HuH-7 (cell line): ENCODE measurements at places on chromosomes 16 and 17.

DNA sequence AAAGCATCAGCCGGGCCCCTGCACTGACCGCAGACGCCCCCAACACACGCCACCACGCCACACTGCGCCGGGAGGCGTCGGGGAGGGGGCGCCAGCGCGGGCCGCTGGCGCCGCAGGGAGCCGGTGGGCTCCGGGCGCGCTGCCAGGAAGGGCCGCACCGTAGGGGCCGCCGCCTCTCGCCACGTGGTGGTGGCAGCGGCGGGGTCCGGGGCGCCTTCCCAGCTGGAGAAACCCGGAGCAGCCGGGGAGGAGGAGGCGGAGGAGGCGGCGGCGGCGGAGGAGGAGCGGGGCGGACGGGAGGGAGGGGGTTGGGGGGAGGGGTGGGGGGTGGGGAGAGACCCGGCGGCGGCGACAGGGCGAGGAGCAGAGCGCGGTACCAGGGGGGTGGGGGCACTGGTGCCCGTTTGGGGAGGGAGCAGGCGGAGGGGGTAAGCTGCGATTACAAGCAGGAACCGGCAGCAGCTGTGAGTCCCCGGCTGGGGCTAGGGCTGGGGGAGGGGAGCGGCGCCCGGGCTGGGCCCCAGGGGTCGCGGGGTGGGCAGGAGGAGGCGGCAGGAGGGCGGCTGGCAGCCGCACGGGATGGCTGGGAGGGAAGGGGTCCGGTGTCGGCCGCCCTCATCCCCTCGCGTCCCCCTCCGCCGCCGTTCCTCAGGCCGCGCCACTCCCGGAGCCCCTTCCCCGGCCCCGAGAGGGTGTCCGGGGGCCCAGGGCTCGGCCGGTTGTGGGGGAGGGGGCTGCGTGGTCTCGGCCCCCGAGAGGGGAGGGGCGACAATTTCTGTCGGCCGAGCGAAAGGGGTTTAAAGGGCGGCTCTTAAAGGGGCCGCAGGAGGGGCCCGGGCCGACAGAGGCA, at the start of gene TBKBP1:
TSS of gene TBKBP1 (plus strand) at position 431 of the 850 bp plus-strand sequence. CDS start 1,952 bp downstream, outside the sequence.
- peak; percentile 79 for DNase-seq

- no peak for DNase-seq
Measured at GRCh38 chr17:8708025-8708461, 36.6 kb downstream of the CCDC42 start.

GRCh38 chr16:23578101-23578830, 17.9 kb downstream of the NDUFAB1 start:
- no peak for DNase-seq

DNA sequence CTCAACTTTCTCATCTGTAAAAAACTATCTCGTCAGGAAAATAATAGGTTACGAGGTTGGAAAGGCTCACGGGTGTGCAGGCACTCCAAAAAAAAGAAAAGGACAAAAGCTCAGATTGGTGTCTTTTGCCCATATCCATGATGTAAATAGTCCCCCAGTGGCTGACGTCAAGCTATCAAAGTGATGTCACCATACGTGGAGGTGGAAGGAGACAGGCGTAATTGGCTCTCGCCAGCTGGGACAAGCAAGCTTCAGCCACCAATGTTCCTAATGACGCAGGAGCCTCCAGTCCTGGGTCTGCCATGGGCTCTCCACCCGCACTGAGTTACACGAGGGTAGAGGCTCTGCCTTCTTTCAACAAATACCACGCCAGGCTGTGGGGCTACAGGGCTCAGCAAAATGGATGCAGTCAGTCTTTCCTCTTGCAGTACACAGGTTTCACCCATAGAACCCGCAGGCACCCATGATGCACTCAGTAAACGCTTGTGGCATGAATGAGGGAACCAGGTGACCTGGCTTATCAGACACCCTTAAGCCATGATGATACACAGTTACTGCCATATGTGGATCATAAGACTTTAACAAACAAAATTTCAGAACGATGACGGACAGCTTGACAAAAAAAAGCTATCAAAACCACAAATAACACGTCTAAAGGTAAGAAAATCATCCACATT, 50.5 kb downstream of the COTL1 start:
- no peak for DNase-seq

GRCh38 chr17:45170931-45171337, 9.3 kb downstream of the HEXIM2 start:
- peak; percentile 36 for DNase-seq

DNA sequence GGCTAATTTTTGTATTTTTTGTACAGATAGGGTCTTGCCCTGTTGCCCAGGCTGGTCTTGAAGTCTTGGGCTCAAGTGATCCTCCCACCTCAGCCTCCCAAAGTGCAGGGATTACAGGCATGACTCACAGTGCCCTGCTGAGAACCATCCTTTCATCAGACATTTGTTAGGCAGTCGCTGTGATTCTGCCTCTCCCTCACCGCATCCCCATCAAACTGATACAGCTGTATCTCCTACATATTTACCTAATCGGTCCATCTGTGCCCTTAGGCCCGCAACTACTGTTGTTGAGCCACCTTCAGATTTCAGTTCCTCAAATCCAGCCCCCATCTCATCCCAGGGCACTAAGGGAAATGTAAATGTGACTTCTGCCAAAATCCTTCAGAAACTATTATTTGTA, 2.0 kb upstream of the SLC43A2 start:
- no peak for DNase-seq

GRCh38 chr17:2406903-2407790, 6.3 kb upstream of the MNT start:
- DNase-seq = no peak

- peak; percentile 9 for DNase-seq
Measured at GRCh38 chr17:35729405-35729833, 2.0 kb upstream of the RASL10B start.

GRCh38 chr17:64534187-64534586, 27.4 kb downstream of the CEP95 start:
- DNase-seq = no peak

GRCh38 chr17:11031787-11032186, 193.9 kb upstream of the PIRT start:
- DNase-seq = no peak

- no peak for DNase-seq
Measured at GRCh38 chr16:75287708-75288107, 36.3 kb upstream of the BCAR1 start.

- no peak for DNase-seq
Measured at GRCh38 chr17:41498276-41498675, 7.1 kb downstream of the KRT13 start.

DNA sequence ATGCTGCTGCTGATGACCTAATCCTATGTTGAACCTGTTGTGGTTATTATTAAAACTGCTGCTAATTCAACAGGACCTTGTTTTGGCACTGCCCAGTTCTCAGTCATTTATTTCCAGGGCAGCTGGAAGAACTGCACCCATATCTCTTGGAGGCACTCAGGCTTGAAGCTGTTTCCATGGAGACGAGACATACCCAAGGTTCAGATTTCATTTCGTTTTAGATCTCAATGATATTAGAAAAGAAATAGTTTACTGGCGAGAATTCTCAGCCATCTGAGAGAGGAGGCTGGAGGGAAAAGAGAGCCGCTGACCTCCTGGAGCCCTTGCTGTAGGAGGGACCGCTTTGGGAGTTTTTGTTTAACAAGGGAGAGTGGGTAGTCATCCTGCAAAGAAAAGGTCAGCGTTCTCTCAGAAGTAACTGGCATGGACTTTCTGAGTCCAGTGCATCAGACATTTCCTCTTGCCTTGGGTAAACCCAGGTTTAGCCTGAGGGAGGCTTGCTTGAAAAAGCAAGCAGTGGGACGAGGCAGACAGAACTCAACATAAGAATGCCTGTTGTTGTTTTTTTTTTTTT, 75.4 kb downstream of the YPEL2 start:
- DNase-seq = no peak

GRCh38 chr16:48374255-48374654, 11.0 kb downstream of the SIAH1 start:
- no peak for DNase-seq

DNA sequence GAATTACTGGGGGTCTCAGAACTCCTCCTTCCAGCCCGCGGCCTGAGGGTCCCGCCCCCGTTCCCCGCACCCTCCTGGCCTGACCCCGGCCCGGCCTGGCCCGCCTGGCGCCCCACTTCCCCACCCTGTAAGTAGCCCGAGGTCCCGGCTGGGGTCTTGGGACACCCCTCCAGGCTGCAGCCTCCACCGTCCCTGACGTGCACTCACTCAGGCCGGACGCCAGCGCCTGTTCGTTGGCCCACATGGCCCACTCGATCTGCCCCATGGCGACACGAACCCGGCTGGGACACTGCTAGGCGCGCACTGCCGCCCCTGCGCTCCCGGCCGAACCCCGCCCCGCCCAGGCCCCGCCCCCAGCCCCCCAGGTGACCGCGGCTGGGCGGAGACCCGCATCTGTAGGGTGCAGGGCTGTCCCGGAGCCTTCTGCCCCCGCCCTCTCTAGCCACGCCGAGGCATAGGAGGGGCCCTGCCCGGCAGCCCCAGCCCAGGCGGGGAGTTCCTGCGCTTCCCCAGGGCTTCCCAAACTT, at the start of gene CYBA:
TSS of gene CYBA (minus strand) at position 305 of the 527 bp plus-strand sequence. CDS start at position 265, 40 bp downstream.
- DNase-seq = peak; percentile 98

DNA sequence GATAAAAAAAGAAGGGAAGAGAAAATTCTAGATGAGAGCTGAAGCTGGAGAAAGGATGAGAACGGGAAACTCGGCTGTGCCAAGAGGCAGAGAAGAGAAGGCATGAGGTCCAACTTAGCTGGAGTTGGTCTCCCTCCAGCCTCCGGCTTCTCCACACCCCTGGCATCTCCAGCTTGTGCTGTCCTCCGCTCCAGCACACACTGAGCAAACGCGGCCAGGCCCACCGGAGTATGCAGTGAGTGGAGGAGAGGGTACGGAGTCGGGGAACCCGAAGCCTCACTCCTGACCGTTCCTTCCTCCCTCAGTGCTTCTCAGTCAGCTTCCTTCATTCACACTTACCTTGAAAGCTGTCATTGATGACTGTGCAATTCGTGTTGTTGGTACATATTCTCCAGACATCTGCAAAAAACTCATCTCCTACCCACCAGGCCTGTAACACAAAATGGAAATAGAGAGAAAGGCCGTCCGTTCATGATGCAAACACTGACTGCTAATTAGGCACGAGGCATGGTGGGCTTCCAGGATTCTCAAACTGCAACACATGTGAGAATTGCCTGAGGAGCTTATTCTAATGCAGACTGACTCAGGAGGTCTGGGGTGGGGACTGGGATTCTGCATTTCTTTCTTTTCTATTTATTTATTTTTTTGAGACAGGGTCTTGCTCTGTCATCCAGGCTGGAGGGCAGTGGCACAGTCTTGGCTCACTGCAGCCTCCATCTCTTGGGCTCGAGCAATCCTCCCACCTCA, 37.0 kb downstream of the EMP2 start:
- DNase-seq = no peak

DNA sequence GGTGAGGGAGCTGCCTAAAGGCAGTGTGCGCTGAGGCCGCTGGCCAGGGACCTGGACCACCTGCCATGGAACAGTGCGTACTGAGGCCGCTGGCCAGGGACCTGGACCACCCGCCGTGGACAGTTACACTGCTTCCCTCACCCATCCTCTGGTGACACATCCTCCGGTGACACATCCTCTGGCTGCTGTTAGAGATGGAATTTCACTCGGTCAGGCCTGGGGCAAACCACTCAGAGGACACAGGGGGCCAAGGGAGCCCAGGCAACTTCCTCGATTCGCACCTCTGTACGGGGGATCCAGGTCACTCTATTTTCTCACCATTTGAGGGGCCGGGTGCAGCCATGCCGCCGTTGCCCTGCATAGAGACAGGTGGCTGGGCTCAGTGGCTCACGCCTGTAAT, 32.4 kb upstream of the RPTOR start:
- DNase-seq = no peak

DNA sequence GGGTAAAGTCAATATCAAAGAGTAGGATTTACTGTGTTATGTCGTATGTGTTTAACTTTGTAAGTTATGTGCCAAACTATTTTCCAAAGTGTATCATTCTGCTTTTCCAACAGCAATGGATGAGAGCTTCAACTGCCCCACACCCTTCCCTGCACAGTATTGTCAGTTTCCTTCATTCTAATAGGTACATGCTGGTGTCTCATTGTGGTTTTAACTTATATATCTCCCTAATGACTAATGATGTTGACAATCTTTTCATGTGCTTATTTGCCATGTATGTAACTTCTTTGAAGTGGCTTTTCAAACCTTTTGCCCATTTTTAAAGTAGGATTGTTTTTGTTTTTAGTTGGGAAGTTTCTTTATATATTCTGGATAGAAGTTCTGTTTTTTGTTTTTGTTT, 3.8 kb downstream of the DDX19B start:
- DNase-seq = no peak

DNA sequence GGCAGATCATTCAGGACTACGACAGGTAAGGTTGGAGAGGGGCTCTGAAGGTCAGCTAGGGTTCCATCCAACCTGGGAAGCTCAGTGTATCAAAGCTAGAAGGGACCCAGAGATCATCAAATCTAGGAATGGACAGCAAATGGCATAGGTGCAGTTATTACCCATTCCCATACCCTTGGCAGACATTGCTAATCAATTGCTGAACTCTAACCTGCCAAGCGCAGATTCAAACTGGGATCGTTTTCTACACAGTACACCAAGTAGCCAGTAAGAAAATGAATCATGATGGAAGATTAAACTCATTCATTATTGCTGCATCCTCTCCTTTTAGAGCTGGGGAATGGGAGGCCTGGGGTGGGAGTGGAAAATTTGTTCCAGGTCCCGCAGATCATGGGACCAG, 33.6 kb downstream of the CPNE2 start:
- DNase-seq = no peak

GRCh38 chr17:35214192-35214591, 20.0 kb upstream of the SLC35G3 start:
- no peak for DNase-seq

GRCh38 chr17:4772235-4772613, 538 bp downstream of the TM4SF5 start:
- no peak for DNase-seq

- DNase-seq = no peak
Measured at GRCh38 chr16:62968-63391, 9.4 kb downstream of the SNRNP25 start.

- no peak for DNase-seq
Measured at GRCh38 chr17:63426041-63426916, 19.8 kb downstream of the CYB561 start.

- no peak for DNase-seq
Measured at GRCh38 chr17:5516060-5516792, 29.9 kb downstream of the MIS12 start.
